ENCODE measurements at places on chromosomes 11 and 22. TPM values are rescaled to one million over a fixed set of nuclear protein-coding genes. Genes with fewer than 3 reads are reported as not detected.

- no peak for DNase-seq
Observed at GRCh38 chr11:111855506-111855905, 15.9 kb downstream of the ALG9 start.

DNA sequence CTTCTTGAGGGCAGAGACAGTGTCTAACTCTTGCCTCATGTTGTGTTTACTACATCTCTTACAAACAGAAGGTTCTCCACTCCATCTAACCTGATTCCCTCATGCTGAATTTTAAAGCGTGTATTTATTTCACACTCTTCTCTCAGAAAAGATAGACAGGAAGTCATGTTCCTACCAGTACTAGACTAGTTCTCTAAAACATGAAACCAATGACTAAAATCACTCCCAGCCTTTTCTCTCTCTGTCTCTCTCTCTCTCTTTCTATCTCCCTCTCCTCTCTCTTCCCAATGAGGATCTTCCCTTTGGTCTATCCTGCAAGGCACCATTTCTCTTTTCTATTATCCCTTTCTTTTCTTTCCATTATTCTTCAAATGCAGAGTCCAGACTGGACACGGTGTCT lies 391.9 kb upstream of the CADM1 start:
- DNase-seq: no peak

GRCh38 chr11:76376746-76377558 lies 4.0 kb downstream of the THAP12 start:
- DNase-seq: no peak

- DNase-seq: no peak
Observed at GRCh38 chr22:40251106-40251505, 73.4 kb downstream of the TNRC6B start.

Gene FAM118B
- total RNA-seq: 8.0 TPM

DNA sequence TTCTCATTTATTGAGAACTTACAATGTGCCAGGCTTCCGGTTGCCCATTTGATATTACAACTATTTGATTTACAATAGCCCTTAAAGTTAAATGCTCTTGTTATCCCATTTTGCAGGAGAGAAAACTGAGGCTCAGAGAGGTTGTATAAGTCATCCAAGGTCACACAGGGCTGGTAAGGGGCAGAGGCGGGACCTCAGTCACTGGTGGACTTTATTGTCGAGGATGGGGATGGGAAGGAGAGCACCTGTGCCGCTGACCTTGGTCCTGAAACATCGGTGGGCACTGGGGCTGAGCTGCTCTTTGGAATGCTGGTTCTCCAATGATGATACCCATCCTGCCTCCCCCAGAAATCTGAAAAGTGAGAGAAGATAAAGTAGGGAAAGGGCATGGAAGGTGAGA lies 265.4 kb downstream of the MIAT start:
- DNase-seq: no peak

Gene DDX17
- 478 TPM for total RNA-seq

GRCh38 chr11:126282736-126283591 lies at the start of gene TIRAP:
Gene TIRAP, plus strand, starts transcription at chr11:126283093. Its CDS starts 7,802 bp downstream, at chr11:126290895.
- DNase-seq: peak; percentile 63

- no peak for DNase-seq
Observed at GRCh38 chr11:113850188-113850587, 25.2 kb downstream of the USP28 start.

- no peak for DNase-seq
Observed at GRCh38 chr22:44594951-44595350, 96.9 kb upstream of the RTL6 start.

DNA sequence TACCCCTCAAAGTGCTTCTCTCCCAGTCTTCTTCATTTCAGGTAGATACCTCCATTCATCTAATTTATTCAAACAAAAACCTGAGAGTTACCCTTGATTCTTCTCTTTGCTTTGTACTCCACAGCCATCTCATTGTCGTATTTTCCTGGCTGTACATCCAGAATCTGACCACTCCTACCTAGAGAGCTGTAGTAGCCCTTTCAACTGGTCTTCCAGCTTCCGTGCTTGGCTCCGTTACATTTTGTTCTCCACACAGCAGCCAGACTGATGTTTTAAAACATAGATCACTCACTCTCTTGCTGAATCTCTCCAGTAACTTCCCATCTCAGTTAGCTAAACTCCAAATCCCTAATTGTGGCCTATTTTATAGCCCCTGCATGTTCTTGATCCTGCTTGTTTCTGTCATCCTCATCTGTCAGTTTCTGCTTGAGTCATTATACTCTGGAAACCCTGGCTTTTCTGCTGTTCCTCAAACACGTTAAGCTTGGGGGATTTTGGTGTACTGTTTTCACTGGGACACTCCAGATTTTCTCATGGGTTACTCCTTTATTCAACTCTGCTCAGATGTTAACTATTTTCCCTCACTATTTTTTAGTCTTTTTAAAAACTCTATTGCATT lies 7.4 kb downstream of the SPCS2 start:
- DNase-seq: no peak

GRCh38 chr22:20464096-20464614 lies 26.5 kb upstream of the SCARF2 start:
- DNase-seq: peak; percentile 83

Gene GPR83
- not detected for total RNA-seq

Gene GAL
- total RNA-seq: not detected

Gene TCIRG1
- total RNA-seq: 167 TPM

Gene GSTT2
- not detected for total RNA-seq

- DNase-seq: no peak
Observed at GRCh38 chr11:57279116-57279515, 42.1 kb upstream of the APLNR start.

Measured in naive thymus-derived CD4-positive, alpha-beta T cell (primary cell).